ENCODE measurements at places on chromosomes 3 and 15. TPM values are rescaled to one million over a fixed set of nuclear protein-coding genes. Genes with fewer than 3 reads are reported as not detected.

The VILL gene
- 4.9 TPM for total RNA-seq

The SLC2A2 gene
- total RNA-seq = not detected

The CEP63 gene
- total RNA-seq = 27.0 TPM

The PPCDC gene
- total RNA-seq = 18.1 TPM

The ZPLD1 gene
- total RNA-seq = not detected

The SMARCC1 gene
- 281 TPM for total RNA-seq

The LZTFL1 gene
- total RNA-seq = 17.6 TPM

The POPDC2 gene
- total RNA-seq = 3.8 TPM

The ACVR2B gene
- total RNA-seq = 79.1 TPM

The LRRC34 gene
- total RNA-seq = 10.1 TPM

All from neural crest cell (in vitro differentiated cells).